M059J (cell line): ENCODE measurements at places on chromosomes 16 and 17. TPM values are rescaled to one million over a fixed set of nuclear protein-coding genes. Genes with fewer than 3 reads are reported as not detected.

GALR2 gene
- total RNA-seq, result 0.30 and 0.96 TPM in 2 replicates

SLFN11 gene
- 49.2 and 82.0 TPM in 2 replicates for total RNA-seq

SRCIN1 gene
- total RNA-seq, result not detected in 2 replicates

MC1R gene
- 2.1 and 4.0 TPM in 2 replicates for total RNA-seq

TMC7 gene
- total RNA-seq, result 0.20 and 0.71 TPM in 2 replicates

RCVRN gene
- not detected in 2 replicates for total RNA-seq

TBC1D3H gene
- not detected in 2 replicates for total RNA-seq

SYCE1L gene
- total RNA-seq, result 0.39 TPM in 1 of 2 replicates, not detected in the other

EME2 gene
- 0.76 and 2.2 TPM in 2 replicates for total RNA-seq

ZG16 gene
- total RNA-seq, result not detected in 2 replicates

ZFHX3 gene
- total RNA-seq, result 1.3 and 3.2 TPM in 2 replicates

MYO1D gene
- total RNA-seq, result 0.07 and 1.8 TPM in 2 replicates

CCL4 gene
- total RNA-seq, result 0.10 TPM in 1 of 2 replicates, not detected in the other

PDP2 gene
- 4.2 and 15.1 TPM in 2 replicates for total RNA-seq

ZNF469 gene
- total RNA-seq, result 0.32 and 0.37 TPM in 2 replicates

BIRC5 gene
- total RNA-seq, result 113 and 148 TPM in 2 replicates

MYH3 gene
- under 0.01 and 0.30 TPM in 2 replicates for total RNA-seq

GPR139 gene
- not detected in 2 replicates for total RNA-seq

TBX4 gene
- 0.42 TPM in 1 of 2 replicates, not detected in the other for total RNA-seq

CDYL2 gene
- total RNA-seq, result 10.1 and 11.1 TPM in 2 replicates

NAGS gene
- total RNA-seq, result 0.99 and 3.7 TPM in 2 replicates

SSTR5 gene
- not detected in 2 replicates for total RNA-seq

CD300H gene
- total RNA-seq, result not detected in 2 replicates

NLGN2 gene
- total RNA-seq, result 8.9 and 16.5 TPM in 2 replicates

XAF1 gene
- 74.4 and 76.4 TPM in 2 replicates for total RNA-seq

CDH13 gene
- 51.0 and 61.5 TPM in 2 replicates for total RNA-seq
